ENCODE measurements at places on chromosomes 16 and 17.

- no peak for DNase-seq
These were observed 6.7 kb downstream of the TIMM22 start for GRCh38 chr17:1003633-1003971.

DNA sequence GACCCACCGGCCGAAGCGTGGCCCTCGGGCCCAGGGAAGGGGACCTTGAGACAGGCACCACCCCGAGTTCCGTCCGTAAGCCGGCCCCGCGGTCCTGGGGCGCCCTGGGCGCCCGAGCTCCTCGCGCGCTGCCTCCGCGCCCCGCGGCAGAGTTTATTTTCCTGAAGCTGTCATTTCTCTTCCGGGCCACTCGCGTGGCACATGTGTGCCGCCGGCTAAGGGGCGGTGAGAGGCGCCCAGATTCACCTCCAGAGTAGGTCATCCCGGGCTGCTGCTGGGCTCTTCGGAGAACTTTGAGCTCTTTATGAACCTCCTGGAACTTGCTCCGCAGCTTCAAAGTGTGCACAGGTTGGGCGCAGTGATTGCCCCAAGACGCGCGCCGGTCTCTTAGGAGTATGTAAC lies 489 bp downstream of the ZC3H18 start:
- no peak for DNase-seq

DNA sequence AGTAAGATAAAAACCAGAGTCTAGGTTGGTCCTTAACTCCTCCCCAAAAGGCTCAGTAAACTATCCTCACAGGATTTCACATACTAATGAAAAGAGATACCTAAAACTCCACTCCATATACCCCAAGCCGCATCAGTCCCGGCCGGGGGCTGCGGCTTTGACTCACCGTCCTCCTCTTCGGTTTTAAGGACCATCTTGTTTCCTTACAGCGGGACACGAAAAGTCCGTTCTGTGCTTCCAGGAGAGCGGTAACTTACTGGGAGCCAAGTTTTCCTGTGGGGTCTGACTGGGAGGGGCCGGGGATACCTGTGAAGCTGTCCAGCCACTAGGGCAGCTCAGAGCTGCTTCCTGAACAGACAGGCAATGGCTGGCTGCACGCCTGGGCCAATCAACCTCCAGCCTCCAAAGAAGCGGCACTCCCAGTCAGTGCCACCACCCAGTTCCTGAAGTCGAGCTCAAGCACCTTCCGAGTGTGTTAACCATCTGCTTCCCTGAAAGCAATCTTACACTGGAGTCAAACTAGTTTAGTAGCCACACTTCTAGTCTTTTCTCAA lies 45.5 kb downstream of the CYTH1 start:
- no peak for DNase-seq

DNA sequence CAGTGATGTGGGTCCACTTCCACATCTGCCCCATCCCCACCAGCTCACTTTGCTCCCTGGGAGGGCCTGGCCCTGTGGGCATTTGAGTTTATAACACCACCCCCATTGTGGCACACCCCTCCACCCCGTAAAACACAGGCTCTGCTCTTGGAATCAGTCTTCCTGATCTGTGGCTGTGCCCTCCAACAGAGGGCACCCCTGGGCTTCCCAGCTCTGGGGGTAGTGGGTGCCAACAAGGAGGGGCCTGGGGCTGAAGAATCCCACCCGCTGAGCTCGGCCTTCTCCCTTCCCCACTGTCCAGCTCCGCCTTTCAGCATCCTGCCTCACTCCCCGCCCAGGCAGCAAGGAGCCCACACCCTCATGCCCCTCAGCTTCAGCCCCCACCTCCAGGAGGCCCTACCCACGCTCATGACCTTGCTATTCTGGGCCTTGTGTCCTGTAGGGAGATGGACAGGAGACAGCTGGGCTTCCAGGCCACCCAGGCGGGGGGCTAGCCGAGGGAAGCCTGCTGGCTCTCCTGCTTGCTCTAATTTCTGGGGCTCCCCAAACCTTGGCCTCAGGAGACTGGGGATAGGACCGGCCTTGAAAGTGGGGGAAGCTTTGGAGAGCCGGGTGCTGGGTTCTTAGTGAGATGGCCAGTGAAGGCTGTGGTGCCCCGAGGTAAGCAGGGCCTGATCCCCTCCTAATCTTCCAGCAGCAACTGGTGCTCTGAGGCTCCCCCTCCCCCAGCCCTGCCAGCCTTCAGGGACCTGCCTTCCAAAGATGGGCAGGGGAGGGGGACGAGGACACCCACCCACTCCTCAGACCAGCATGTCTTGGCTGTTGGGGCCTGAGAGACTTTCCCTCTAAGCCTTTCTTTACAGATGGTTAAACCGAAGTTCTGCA lies 2.9 kb upstream of the ATP2A1 start:
- no peak for DNase-seq

DNA sequence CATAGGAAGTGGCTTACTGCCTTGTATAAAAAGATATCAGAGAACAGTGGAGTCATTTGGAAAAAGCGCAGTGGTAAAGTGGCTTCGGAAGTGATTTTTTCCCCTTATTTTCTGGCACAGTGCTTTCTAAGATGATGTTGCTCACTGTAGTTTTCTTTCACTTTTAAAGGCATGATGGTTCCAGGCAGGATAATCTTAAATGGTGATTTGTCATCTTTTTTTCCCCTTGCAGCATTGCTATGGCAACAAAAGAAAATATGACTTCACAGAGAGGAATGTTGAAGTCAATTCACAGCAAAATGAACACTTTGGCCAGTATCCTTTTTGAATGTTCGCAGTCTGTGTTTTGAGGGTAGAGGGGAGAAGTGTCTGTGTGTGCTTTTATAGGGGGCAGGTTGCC lies 42.5 kb downstream of the GOSR1 start:
- no peak for DNase-seq

DNA sequence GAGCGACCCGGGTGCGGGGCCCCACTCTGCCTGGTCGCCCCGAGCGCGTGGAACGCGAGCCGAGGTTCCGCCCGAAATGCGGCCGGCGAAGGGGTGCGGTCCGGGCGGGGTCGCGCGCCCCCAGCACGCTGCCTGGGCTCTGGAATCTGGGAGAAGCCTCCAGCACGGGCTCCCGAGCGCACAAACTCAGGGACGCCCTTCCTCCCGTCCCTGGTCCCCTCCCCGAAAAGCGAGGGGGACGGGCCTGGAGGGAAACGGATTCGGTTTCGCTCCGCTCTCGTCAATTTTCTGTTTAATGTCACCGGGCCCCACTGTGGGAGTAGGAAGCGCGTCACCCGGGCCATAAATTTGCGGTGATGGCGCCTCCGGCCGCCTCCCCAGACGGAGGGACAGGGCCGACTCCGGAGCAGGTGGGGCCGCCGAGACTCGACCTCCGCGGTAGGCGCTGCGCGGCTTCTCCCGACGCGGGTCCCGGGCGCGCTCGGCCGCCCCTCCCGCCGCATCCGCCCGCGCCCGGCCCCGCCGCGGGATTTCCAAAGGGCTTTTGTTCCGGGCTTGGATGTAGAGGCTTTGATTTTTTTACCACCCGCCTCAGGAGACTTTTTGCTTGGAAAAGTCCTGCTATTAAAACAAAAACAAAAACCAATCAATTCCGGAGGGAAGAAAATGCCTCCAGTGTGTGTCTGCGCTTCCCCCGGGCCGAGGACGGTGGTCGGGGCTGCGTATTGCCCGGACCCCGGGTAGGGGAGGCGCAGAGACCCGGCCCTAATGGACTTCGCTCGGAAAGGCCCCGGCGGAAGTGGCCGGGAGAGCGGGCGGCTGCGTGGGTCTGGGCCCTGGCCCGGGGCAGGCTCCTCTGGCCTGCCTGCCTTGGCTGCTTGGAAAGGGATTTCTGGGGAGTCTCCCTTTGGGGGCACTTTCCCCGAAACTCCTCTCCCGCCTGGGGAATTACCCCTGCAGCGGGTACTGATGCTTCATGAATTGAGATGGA lies 7.9 kb upstream of the BAHCC1 start:
- no peak for DNase-seq

GRCh38 chr17:12619459-12620199 lies 46.1 kb upstream of the MYOCD start:
- DNase-seq, result no peak

- no peak for DNase-seq
These were observed at the start of gene ABHD15 for GRCh38 chr17:29566473-29567303. Gene ABHD15 (minus strand): TSS chr17:29567037. CDS start chr17:29566966, 71 bp downstream.

DNA sequence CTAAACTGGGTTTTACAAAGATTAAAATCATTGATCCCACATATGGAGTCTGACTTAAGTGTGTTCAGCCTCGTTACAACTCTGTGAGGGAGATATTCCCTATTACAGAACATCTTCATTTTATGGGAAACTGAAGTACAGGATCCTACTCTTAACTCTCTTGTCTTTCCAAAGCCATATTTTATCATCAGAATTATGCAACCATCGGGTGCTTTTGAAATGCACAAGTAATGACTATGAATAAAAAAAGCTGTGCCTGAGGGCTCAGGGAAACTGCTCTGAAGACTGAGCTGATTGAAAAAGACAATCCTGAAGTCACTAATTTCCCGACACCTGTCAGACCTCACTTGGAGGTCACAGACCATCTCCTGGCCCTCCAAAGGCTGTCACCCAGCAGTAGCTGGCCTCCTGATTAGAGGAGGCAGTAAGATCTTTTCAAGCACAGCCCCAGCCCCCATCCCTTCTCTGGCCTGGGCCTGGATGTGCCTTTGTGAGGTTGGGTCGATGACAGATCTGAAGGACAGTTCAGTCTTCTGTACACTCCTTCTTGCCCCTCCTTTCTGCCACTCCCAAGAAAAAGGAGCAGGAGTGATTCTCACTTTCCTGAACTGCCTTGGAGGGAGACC lies 5.6 kb downstream of the AKAP1 start:
- DNase-seq, result no peak

GRCh38 chr17:50763716-50764475 lies 3.4 kb downstream of the ANKRD40CL start:
- no peak for DNase-seq

- no peak for DNase-seq
These were observed 45.9 kb downstream of the RAI1 start for GRCh38 chr17:17727111-17727659.

DNA sequence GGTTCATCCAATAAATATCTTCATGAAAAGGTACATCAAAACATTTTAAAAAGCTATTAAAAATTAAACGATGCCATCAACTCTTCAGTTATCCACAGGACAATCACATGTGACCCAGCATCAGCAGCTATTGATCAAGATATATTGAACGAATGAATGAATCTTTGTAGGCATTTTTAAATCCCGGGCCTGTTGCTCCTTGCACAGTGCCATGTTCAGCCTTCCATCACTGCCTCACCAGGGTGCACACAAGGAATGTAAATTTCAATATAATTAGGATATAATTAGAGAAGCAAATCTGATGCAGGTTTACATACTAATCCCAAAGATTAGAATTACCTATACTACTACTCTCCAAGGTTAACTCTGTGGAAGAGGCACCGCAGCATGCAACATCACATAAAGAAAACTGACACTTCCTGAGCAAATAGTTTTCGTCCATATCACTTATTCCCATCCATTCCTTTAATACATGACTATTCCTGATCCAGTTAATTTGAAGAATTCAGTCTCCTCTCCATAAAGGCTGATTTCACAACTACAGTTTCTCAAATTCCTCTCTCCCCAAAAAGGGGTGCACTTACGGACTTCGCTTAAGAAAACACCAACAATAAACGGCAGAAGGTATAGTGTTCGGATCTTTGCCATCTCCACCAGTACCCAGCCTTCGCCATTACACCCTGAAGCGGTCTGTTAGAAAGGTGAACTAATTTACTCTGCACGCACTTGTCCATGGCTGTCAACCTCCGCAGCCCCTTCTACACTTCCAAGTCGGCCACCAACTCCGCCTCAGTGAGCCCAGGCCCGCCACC lies 938 bp downstream of the NCOR1 start:
- DNase-seq, result no peak

Data from stimulated activated CD4-positive, alpha-beta T cell treated with anti-CD3 and anti-CD28 coated beads, Interleukin-1b, Interleukin-23, amount 100 ng/mL, for 1 hour (primary cell).